ENCODE measurements at places on chromosomes 4 and X. TPM values are rescaled to one million over a fixed set of nuclear protein-coding genes. Genes with fewer than 3 reads are reported as not detected.

GRCh38 chr4:4306920-4307319 lies 16.9 kb downstream of the ZBTB49 start:
- DNase-seq: no peak

DNA sequence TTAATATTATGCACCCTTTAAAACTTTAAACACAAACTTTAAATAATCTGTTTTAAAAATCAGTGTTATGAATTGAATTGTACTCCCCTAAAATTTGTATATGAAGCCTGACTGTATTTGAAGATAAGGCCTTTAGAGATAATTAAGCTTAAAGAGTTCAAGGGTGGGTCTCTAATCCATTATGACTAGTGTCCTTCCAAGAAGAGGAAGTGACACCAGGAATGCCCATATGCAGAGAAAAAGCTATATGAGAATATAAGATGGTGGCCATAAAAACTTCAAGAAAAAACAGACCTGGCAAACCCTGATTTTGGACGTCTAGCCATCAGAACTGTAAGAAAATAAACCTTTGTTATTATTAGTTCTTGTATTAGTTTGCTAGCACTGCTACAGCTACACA lies 29.0 kb downstream of the UGT2A2 start:
- no peak for DNase-seq

- DNase-seq: peak; percentile 2
Observed at GRCh38 chrX:105190252-105190853, 30.1 kb downstream of the TEX13A start.

DNA sequence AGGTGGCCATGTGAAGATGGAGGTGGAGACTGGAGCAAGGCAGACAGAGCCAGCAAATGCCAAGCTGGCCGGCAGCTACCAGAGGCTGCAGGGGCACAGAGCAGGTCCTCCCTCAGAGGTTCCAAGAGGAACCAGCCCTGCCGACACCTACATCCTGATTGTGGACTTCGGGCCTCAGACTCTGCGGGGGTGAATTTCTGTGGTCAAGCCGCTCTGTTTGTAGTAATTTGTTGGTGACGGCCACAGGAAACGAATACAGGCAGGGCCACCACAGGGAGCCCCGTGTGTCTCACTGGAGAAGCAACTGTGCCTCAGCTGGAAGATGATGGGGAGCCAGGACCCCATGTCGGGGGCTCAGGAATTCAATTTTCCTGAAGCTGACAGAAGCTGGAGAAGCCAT lies 28.3 kb downstream of the ZFYVE28 start:
- DNase-seq: no peak

DNA sequence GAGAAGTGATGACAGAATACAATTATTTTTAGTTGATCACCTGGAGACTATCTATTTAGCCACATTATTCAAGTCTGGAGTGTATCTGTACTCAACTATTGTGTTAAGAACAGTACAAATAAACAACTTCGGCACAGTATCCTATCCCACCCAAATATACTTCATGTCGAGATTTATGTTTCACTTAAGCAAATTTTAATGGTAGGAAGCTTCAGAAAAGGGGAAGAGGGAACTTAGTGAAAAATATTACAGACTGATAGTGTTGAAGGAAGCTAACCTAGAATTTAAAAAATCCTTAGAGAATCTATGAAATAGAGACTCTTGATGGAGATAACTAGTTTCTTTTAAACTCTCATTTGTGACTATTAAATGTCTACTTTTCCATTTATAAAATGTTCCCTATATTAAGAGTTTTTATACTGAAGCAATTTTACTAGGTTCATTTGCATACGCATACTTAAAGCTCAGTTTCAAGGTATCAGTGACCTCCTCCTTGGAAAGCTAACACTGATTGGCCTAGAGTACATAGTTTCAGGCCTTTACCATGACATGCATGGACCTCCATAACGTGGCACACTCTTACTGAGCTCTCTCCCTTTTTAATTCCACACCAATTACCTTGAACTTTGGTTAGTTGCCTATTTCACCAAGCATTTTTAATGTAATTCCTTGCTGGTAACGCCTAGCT lies 197.7 kb downstream of the CAMK2D start:
- no peak for DNase-seq

- no peak for DNase-seq
Observed at GRCh38 chr4:40722576-40723161, 27.1 kb upstream of the NSUN7 start.

DNA sequence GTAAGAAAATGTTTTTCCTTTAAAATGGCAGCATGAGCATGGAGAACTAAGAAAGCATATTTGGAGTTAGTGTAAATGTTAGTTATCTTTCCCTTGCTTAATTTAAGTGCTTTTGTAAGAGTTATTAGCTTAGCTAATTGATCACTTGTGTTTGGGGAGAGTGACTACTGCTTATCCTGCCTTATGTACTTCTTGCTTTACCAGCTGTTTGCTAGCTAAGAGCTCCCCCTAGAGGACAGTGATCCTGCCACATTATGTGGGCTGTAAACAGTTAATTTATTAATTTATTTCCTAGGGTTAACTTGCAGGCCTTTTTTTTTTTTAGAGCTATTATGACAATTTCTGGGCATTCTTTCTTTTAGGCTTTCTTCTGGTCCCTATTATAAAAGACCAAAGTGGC lies 435.8 kb downstream of the MAGEB5 start:
- no peak for DNase-seq

- no peak for DNase-seq
Observed at GRCh38 chr4:119671205-119671604, 42.6 kb upstream of the PDE5A start.

GRCh38 chr4:167544391-167544790 lies 310.1 kb upstream of the SPOCK3 start:
- DNase-seq: no peak

DNA sequence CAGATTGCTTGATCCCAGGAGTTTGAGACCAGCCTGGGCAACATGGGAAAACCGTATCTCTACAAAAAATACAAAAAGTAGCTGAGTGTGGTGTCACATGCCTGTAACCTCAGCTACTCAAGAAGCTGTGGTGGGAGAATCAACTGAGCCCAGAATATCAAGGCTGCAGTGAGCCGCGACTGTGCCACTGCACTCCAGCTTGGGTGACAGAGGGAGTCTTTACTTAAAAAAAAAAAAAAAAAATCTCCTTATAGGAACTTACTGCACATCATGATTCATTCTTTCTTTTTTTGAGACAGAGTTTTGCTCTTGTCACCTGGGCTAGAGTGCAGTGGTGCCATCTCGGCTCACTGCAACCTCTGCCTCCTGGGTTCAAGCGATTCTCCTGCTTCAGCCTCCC lies 24.3 kb downstream of the UPF3B start:
- DNase-seq: no peak

- DNase-seq: no peak
Observed at GRCh38 chrX:34341258-34341657, 209.1 kb upstream of the FAM47A start.

- DNase-seq: no peak
Observed at GRCh38 chrX:40278340-40279090, 180.8 kb upstream of the BCOR start.

DNA sequence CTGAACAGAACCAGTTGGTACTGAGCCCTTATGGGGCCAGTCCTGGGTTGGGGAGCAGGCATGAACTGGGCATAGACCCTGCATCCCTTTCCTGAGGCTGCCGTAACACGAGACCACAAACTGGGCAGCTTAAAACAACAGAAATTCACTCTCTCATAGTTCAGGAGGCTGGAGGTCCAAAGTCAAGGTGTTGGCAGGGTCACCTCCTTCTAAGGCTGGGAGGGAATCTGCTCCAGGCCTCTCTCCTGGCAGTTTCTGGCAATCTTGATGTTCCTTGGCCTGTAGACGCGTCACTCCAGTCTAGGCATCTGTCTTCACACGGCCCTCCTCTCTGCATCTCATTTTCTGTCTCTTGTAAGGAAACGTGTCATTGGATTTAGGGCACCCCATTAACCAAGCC lies 19.8 kb upstream of the SORCS2 start:
- no peak for DNase-seq

- DNase-seq: no peak
Observed at GRCh38 chr4:12701384-12701783, 782.8 kb downstream of the RAB28 start.

GRCh38 chrX:43743100-43743822 lies 87.2 kb downstream of the MAOA start:
- no peak for DNase-seq

GRCh38 chrX:114675365-114675764 lies 91.5 kb downstream of the HTR2C start:
- DNase-seq: peak; percentile 8

DNA sequence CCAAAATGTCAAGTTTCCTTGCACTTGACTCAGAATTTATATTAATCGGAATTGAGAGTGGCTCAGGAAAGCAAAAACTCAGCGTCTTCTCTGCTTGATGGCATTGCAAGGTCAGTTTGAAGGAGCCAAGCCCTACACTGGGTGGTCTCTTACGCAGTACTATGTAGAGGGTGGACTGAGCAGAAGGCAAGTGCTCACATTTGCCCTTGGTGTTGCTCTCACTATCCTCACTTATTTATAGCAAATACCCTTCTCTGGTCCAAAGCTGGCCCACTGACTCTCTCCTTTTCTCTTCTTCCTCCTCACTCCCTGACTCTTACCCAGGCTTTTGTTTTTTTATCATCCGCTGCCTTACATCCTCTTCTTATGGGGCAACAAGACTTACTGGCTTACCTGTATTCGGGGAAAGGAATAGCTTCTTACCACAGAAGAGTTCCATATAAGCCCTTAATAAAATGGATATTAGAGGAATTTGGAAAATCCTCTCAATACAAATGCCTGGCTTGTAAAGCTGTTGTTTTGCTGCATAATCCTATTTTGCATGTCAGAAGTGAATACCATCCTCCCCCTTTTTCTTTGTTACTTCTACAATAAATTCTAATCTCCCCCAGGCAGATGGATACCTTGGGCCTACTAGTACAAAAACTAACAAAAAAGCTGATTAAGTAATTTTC lies 24.8 kb upstream of the GATB start:
- DNase-seq: no peak

DNA sequence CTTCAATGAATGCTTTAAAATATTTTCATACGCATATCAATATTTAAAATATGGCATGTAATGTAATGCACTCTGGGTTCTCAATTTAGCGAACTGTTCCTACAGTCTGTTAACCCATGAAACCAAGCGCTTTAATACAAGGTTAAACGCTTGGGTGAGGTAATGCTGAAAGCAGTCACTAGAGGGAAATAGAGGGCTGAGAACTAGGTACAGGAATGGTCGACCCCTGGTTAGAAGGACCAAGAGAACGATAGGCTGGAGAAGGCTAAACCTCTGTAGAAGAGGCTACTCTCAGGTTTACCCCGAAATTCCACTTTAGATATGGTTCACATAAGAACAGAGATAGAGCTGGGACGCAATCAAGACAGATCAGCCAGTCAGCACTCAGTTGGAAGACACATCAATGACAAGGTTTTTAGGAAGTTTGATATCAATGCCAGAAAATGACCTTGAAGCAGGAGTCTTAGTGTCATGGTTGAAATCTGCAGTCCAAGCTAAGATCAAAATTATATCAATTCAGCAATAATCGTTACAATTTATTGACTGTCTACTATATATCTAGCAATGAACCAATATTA lies 26.9 kb downstream of the ARSJ start:
- DNase-seq: peak; percentile 65

GRCh38 chrX:40388441-40388840 lies 192.3 kb upstream of the ATP6AP2 start:
- no peak for DNase-seq

GRCh38 chr4:68576272-68577125 lies at the start of gene UGT2B17:
UGT2B17 (minus strand) TSS chr4:68576322; CDS start chr4:68568484, 7,838 bp downstream.
- no peak for DNase-seq

GRCh38 chr4:100926039-100926717 lies 408.4 kb upstream of the EMCN start:
- DNase-seq: no peak

GRCh38 chrX:153055871-153056749 lies at the start of gene PNMA3:
PNMA3 (plus strand) TSS chrX:153056470; CDS start chrX:153057056, 586 bp downstream.
- no peak for DNase-seq

DNA sequence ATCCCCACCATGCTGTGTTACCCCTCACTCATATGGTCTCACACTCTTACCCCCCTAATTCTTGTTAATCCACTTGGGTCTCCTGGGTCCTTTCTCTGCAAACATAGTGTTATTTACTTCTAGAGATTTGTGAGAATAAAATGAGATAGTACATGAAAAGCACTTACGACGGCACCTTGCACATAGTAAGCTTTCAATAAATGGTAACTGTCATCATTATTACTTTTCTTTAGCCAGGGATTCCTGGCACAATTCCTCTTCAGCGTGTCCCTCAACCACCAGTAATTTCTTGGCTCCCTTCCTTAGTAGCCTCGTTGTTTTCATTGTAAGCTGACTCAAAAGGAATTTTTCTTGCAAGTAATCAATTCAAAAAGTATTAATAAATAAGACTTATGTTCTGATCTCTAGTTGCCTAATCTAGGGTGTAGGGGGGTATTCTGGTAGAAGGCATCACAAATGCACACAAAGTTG lies 30.1 kb upstream of the RBMX start:
- no peak for DNase-seq

DNA sequence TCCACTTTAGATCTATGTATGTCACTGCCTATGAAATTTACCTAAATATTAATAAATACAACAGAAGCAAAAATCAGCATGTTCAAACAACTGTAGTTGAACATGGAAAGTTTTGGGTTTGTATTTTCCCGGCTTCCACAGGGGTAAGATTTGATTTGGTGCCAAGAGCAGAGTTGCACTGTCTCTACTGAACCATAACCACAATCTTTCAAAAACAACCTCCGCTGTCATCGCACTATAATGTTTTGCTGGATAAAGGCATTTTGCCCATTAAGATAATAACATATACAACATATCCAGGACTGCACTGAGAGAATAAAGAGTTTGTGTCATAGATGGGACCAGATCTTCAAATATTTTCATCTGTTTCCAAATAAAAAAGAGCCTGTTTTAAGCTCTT lies 94.9 kb downstream of the TENM3 start:
- peak; percentile 28 for DNase-seq

GRCh38 chr4:100819505-100819904 lies 301.7 kb upstream of the EMCN start:
- DNase-seq: no peak

STK32B gene
- total RNA-seq: 13.7 TPM

FOXR2 gene
- total RNA-seq: 2.0 TPM

HOPX gene
- not detected for total RNA-seq

TLR10 gene
- not detected for total RNA-seq

PPA2 gene
- total RNA-seq: 108 TPM

SMIM31 gene
- total RNA-seq: not detected

DSPP gene
- not detected for total RNA-seq

MAGEA4 gene
- total RNA-seq: 0.60 TPM

PABPC1L2A gene
- not detected for total RNA-seq

IQSEC2 gene
- 28.4 TPM for total RNA-seq
